ENCODE measurements at places on chromosomes 1 and 21.

- DNase-seq: no peak
These were observed 94.5 kb downstream of the CD58 start for GRCh38 chr1:116476321-116476720.

GRCh38 chr1:67171978-67172377 lies 5.7 kb downstream of the IL23R start:
- DNase-seq: no peak

DNA sequence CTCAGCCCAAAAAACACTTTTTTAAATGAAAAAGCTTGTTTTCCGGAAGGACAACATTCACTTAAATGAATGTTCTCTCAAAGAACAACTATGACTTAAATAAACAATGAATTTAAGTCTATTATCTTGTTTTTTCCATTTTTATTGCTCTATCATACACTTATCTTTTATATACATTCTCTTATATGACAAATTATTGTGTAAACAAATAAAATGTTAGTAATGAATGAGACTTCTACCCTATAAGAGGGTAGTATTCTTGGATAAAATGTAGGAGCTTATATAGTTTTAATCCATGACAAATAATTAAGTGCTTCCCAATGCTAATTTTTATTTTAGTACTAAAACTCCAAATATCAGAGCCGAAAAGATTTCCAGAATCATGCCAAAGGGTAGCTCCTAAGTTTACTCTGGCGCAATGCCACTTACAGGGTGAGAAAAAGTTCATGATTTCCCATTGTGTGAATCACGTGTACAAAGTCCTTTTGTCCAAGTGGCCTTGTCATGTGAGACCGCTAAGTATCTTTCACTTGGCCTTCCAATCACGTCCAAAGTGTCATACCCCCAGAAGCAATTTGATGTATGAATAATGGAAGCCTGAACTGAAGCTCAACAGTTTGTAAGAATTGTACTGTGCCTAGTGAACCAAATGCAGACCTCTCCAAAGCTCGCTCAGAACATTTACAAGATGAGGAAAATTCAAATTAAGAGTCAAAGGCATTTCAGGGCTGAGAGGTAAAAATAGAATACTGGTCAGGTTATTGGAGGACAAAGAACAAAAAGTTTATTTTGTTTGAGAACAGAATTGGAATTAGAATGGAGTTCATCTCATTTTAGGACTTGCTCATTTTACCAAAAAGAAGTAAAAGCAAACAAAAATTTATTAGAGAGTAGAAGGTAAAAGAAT lies 56.6 kb upstream of the C1orf21 start:
- DNase-seq: no peak

DNA sequence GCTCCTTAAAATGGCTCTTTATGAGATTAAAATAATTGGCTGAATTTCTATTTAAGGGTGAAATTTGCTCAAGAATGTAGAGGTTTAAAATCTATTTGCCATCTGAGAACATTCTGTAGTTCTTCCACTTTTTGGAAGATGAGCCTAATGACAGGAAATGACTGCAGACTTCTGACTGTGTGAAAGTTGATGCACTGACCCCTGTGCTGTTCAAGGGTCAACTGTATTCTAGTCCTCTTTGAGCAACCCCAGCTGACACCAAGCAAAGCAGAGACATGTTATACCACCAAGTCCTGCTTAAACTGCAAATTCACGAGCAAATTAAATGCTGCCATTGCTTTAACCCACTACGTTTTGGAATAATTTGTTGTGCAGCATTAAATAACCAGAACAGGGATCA lies 26.6 kb downstream of the DDAH1 start:
- no peak for DNase-seq

DNA sequence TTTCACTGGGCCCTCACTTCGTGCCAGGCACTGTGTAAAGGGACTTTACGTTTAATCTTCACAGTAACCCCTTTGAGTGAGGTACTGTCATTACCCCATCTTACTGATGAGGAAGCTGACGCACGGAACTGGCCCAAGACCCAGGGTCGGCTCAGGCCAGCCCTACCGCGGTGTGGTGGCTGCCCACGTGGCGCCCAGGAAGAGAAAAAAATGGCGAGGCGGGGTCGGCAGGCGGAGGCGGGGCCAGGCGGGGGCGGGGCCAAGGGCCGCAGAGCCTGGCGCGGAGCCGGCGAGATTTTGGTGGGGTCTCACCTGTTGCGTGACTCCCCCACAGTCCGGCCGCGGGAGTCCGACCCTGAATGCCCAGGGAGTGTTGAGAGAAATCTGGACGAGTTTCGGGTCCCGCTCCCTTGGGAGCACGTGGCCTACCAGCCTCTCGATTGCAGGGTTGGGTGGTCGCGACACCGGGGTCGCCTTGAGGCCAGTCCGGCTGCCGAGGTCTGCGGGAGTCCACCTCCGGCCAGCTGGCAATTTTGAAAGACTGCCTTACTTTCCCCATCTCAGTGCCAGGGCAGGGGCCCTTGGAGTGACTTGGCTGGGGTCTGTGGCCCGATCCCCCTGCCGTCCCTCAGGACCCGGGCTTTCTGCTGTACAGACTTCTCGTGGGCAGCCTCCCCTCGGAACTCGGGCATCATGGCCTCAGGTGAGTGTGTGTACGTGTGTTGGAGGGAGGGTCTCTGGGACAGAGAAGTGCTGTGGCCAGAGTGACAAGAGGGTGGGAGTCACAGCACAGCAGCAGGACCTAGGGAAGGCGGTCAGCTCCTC lies at the start of the genes AMPD2 and GNAT2:
TSS of gene AMPD2 (plus strand) at position 262 of the 825 bp plus-strand sequence. CDS start 1,339 bp downstream, outside the sequence.
TSS of gene GNAT2 (minus strand) at position 41 of the 825 bp plus-strand sequence. CDS start 6,746 bp downstream, outside the sequence.
- DNase-seq: peak; percentile 94

- DNase-seq: no peak
These were observed 14.3 kb downstream of the PROK1 start for GRCh38 chr1:110465038-110465813.

DNA sequence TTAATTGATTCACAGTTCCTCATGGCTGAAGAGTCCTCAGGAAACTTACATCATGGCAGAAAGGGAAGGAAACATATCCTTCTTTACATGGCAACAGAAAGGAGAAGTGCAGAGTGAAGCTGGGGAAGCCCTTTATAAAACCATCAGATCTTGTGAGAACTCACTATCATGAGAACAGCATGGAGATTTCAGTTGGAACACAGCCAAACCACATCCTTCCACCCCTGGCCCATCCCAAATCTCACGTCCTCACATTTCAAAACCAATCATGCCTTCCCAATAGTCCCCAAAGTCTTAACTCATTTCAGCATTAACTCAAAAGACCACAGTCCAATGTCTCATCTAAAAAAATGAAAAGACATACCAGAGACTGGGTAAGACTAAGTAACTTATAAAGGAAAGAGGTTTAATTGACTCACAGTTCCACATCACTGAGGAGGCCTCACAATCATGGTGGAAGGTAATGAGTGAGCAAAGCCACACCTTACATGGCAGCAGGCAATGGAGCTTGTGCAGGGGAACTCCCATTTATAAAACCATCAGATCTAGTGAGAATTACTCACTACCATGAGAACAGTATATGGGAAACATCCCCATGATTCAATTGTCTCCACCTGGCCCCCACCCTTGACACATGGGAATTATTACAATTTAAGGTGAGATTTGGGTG lies 105.2 kb downstream of the MRPL39 start:
- DNase-seq: no peak

DNA sequence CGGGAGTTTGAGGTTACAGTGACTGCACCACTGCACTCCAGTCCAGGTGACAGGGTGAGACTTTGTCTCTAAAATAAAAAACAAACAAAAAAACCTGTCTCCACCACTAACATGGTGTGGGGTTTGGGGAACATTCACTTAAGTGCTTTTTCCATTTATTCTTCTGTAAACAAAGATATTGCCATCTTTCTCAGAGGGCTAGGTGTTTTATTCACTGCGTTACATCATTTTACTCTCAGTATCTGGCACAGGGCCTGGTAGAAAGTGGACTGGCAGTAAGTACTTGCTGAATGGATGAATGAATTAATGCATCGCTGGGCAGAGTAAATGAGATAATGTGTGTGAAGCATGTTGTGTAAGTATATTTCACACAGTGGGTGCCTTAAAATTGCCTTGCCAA lies 20.1 kb downstream of the KIAA0040 start:
- DNase-seq: no peak

DNA sequence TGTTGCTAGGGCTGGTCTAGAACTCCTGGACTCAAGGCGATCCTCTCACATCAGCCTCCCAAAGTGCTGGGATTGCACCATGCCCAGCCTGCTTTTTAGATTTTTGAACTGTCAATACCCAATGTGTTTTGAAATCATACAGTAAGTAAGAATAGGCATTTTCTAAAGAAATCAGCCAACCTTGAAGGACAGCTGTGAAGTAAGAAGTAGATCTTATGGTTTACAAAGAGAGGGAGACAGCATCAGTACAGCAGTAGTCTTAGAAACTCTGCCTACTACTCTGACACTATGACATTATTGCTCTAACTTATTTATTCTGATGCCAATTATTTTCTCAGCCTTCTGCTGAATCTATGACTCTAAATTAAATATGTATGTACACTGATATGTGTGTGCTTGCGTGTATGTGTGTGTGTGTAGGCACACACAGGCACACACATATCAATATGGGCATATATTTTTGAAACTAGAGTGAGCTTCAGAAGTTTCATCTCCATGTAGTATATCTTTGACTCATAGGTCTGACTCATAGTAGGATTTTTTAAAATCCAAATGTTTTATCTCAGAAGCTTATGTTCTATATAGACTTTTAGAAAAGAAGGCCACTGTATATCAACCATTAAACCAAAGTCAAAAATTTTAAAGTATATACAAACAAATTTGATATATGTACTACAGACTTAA lies 140.4 kb downstream of the COL24A1 start:
- no peak for DNase-seq

GRCh38 chr1:81869307-81869706 lies 68.6 kb downstream of the ADGRL2 start:
- no peak for DNase-seq

- DNase-seq: no peak
These were observed 184.1 kb downstream of the ZBTB18 start for GRCh38 chr1:244235157-244235556.

All from iPS-NIHi11 (cell line).